GM18507 (cell line): ENCODE measurements at places on chromosomes 2 and 18.

GRCh38 chr18:25830787-25831186 lies 259.6 kb downstream of the SS18 start:
- DNase-seq: no peak

DNA sequence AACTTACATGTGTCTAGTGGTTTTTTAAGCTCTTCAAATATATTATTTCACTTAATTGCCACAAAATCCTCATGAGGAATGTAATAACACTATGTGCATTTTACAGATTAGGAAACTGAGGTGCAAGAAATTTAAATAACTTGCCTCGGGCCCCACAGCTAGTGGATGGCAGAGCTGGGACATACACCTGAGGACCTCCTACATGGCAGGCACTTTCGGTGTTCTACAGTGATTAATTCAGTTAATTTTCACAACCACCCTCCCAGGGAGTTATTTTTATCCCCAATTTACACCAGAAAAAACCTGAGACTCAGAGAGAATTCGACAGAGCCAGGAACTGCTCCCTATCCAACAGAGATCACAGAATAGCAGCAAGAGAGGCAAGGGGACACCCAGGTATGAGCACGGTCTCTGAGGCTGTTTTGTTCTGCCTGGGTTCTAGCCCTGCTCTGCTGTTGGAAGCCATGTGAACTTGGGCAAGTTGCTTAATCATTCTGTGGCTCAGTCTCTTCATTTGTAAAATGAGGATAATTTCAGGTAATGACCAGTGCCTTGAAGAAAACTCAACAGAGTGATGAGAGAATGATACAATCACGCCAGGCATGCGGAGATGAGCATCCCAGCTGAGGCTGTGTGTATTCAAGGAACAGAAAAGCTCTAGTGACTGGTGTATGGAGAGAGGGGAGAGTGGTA lies 82.3 kb downstream of the MYCN start:
- DNase-seq: no peak

- no peak for DNase-seq
Observed at GRCh38 chr2:215843579-215843978, 169.8 kb downstream of the MREG start.

DNA sequence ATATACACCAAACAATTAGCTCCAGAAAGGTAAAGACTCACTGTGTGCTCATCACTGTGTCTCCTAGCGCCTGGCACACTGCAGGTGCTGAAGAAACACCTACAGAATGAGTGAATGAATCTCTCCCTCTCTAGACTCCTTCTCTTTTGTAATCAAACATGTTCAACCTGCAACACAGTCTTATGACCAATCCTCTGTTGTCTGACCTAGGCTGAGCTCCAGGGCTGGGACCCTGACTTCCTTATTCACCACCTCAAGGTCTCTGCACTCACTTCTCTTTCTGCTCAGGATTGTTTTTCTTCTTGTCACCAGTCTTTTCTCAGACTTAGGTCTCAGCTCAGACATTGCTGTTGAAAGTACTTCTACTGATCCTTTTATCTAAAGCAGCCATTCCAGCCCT lies 9.8 kb downstream of the CKAP2L start:
- no peak for DNase-seq

GRCh38 chr2:20067992-20068584 lies 16.7 kb upstream of the LAPTM4A start:
- DNase-seq: no peak
